ENCODE measurements at places on chromosomes 3 and 15.

DNA sequence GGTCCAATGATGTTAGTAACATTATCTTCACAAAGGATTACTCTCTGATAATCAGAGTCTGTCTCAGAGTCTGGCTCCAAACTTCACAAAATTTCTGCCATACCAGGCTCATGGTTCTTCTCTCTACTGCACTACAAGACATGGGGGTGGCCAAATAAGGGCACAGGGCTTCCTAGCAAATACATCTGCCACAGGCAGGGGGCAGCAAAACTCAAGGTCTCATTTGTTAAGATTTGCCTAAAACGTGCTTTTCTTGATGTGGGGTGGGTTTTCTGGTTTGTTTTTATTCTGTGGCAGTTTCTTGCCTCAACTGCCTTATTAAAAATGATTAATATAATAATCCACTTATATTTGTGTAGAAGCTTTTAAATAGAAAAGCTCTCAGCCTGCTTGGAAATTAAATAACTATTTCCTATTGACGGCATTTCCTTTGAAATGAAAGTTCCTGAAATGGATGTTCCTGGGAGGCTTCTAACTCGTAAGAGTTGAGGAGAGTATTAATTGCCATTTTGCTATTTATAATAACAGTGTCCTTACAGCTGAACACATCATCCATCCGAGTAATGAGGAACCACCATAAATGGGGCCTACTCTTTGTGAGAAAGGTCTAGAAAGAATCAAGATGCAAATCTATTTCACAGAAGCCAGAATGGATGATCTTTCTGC, 53.8 kb downstream of the SST start:
- DNase-seq: peak; percentile 7

DNA sequence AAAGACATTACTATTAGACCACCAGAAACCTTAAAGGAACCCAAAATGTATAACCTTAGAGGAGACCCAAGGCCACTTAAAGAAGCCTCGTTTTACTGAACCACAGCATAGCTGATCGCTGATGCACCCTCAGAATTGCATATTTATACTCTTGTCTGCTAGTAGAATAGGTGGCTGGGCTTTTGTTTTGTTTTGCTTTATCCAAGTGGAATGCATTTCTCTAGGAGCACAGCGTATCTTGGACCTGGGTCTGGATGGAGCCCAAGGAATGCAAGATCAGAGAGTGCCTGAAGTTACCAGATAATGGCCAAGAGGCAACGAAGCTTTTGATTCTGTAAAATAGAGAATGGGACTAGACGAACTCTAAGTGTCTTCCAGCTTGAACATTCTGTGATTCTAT, 129.2 kb upstream of the COL8A1 start:
- no peak for DNase-seq

DNA sequence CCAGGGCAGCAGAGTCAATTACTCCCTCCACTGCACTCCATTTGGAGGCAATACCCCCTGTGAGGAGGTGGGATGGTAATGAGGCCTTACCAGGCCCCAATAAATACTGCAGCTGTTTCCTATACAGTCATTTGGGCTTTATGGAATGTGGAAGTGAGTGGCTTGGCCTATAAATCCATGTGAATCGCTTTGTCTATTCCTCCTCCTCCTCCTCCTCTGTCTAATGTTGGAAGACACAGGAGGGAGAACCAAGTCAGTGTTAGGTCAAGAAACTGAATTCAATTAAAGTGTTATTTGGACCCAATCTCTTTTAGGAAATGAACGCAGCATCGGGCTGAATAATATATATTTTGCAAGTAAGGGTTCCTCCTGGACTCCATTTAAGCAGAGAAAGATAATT, 17.3 kb upstream of the SRGAP3 start:
- no peak for DNase-seq

DNA sequence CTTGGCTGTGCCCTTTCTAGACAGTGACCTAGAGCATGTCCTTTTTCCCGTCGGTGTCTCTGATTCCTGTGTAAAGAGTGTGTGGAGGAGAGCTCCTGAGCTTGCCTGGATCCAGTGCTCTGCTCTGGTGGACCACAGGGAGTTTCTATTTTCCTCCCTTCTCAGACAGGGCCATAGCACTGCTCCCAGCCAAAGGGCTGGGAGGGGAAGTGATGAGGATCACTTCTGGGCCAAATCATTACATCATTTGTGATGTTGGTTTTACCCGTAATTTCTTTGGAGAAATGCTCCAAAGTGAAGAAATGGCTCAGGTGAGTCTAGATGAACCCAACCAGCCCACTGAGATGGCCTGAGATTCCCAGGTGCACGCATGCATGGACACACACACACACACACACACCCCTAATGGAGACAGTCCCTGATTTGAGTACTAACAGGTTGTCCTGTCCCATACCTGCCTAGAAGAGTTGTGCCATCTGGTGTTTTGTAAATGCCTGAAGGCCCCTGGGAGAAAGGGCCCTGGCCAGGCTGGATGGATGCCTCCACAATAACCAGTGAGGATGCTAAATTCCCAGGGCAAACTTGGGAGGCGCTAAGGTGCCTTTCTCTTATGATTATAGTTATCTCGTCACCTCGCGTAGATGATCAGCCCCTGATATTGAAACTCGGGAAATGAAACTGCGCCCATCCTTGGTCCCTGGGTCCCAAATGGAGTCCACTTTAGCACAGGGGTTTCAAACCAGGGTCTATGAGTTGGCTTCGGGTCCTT, 86.9 kb downstream of the ASB7 start:
- no peak for DNase-seq

- DNase-seq: no peak
Observed at GRCh38 chr15:34693053-34693744, 61.6 kb downstream of the GJD2 start.

DNA sequence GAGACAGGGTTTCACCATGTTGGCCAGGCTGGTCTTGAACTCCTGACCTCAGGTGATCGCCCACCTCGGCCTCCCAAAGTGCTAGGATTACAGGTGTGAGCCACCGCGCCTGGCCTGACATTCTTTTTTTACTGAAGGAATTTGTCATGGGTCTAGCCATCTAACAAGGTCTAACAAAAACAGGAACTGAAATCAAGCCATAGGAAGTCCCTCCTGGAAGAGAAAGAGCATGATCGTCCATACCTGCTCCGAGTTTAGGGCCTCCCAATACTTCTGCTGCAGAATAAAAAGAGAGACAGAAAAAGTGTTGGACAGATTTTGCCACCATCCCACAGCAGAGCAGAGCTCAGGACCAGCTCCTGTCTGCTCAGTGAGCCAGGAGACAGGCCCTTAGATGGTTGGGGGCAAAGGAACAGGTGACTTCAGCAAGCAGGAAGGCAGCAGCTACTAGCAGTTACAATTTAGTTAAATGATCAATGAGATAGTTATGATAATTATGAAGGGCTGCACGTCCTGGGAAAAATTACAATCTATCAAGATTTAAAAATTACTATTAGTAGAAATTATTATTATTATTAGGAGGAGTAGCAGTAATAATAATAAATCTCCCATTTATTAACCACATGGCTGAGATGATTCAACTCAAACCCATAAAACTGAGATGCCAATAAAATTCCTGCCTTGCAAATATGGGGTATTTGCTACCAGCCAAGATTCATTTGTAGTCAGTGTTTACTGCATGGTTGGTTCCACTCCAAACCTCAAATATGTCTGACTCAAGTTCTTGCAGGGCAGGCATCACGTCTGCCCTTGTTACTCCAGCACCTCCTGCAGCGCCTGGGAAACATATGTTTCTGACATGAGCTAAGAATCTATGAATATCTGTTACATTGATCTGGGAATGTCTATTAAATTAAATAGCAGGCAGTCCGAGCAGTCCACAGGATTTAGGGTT, 40.1 kb downstream of the TMEM44 start:
- no peak for DNase-seq

DNA sequence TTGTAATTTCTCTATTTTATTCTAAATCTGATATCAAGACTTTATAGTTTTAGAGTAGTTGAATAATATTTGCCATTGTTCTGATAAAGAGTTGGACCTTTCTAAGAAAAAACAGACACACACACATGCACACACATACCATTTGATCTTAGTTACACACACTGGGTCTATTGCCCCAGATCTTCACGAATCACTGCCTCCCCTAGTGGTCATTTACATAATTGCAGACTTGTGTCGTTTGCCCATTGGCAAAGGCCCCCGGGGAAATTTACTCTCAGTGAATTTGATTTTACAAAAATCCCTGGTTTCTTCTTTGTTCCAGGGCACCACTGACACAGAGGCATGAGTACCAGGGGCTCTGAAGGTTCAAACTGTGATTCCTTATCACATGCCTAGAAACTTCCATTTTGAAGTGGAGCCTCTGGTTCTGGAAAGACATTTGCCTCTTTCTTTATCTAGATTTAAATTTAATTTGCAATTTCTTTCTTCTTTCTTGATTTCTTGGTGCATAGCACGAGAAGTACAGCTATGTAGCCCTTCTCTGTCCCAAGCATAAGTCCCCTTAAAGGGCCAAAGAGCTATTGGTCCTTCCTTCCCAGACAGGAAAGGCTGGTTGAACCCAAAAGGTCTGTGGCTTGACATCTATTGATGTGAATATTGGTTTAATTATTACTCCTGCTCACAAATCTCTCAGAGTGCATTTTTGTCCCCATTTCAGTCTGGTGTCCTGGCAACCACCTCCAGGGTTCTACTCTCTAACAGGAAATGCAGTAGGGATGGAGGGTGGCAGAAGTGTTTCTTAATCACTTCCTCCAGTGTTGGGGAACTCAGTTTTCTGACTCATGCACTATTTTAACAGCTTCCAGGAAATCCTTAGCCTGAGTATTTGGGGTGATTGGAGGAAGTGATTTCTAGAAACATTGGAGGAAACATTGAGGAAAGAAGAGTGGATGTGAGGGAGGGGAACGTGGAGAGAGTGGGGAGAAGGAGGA, 32.4 kb upstream of the SLC6A11 start:
- no peak for DNase-seq

DNA sequence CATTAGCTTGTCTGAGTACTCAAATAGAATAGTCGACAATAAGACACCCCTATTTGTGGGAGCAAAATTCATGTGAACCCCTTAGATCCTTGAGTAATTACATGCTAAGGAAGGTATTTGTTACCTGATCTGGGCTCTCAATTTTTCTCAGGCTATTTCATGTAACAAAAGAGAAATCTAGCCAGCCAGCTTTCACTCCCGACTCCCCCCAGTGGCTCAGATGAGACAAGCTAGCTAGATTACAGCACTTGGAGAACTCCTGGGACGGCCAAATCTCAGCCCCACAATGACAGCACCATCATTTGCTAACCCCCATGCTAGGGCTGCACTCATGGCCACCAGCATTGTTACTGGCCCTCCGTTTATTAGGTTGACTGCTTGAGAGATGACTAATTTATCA, 41.3 kb downstream of the GLDN start:
- no peak for DNase-seq

- no peak for DNase-seq
Observed at GRCh38 chr3:180959691-180960090, 29.8 kb downstream of the DNAJC19 start.

GRCh38 chr3:159913712-159914414, 74.8 kb upstream of the IL12A start:
- DNase-seq: no peak

- DNase-seq: no peak
Observed at GRCh38 chr3:113147681-113148261, 63.6 kb upstream of the BOC start.

- DNase-seq: no peak
Observed at GRCh38 chr15:78049691-78050440, 27.6 kb downstream of the TBC1D2B start.

DNA sequence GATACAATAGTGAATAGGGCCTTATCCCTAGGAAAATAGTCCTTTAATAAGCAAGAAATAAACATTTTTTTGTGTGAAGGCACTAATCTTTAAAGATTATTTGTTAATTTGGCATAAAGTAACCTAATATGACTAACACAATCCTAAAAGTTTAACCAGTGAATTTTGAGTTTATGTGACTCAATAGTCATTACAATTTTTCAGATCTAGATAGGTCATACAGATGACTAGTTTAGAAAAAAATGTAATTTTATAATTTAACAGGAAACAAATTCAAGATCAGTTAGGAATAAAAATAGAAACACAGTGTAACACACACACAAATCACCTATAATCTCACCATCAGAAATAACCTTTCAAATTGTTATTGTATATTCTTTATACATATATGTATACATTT, 620.7 kb upstream of the ALCAM start:
- DNase-seq: no peak

DNA sequence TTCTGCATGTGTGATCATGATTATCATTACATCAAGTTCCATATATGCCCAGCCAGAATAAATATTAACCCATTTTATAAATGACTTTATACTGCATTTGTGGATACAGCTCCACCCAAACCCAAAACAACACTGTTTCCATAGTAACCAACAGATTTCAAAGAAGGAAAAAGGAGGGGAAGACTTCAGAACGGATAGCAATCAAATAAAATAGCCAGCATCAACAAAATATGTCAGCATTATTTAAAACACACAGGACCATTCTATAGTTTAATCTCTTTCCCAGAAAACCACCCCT, 114.4 kb downstream of the FOXP1 start:
- no peak for DNase-seq

- no peak for DNase-seq
Observed at GRCh38 chr3:69161587-69162307, 39.4 kb upstream of the LMOD3 start.

DNA sequence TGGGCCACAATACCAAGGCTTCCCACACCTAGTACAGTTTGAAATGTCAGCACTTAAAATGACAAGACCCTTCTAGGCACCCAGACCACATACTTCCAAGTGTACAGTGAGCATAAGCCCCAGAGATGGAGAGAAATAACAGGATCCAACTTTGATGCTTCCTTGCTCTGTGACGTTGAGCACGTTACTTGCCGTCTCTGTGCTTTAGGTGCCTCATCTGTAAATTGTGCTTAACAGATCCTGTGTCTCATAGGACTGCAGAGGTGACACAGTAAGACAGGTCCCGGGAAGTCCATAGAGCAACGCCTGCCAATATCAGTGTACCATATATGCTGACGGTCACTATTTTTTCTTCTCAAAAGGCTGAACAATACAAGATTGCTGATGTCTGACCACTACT, 59.1 kb downstream of the LRIG1 start:
- DNase-seq: no peak

DNA sequence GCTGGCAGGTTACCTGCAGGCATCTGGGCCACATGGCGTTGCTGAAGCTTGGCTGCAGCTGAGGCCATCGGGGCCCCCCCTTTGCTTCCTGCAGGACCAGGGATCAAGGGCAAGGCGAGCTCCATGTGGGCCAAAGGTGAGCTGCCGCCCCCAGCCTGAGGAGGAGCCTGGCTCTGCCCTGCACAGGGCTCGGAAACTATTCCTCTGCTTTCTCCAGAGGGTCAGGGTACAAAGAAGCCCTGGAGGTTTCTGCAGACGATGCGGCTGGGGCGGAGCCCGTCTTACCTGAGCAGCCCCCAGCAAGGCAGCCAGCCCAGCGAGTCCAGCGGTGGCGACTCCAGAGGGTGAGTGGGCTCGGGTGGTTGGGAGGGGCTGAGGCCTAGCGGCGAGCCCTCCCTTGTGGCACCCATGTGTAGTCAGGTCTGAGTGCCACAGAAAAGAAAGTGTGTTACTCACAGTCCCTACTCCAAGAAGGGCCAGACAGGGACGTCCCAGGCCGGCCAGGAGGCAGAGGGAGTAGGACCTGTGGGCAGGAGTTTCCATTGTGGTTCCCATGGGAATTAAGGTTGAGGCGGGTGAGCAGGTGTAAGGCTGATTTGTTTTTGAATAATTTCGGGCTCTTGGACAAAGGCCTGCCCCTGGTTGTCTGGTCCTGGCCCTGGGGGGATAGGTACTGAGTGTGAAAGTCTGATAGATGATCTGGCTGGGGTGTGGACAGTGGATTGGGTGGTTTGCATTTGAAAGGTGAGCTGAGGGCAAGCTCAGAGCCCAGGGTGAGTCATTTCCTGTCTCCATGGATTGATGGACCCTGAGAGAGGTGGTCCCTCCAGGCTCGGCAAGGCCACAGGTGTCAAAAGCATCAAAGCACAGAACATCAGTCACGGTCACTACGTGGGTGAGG, 25.4 kb downstream of the CFAP100 start:
- DNase-seq: no peak

Data from NCI-H510A (cell line).